NCI-H1105 (cell line): ENCODE measurements at places on chromosomes 1 and 21.

DNA sequence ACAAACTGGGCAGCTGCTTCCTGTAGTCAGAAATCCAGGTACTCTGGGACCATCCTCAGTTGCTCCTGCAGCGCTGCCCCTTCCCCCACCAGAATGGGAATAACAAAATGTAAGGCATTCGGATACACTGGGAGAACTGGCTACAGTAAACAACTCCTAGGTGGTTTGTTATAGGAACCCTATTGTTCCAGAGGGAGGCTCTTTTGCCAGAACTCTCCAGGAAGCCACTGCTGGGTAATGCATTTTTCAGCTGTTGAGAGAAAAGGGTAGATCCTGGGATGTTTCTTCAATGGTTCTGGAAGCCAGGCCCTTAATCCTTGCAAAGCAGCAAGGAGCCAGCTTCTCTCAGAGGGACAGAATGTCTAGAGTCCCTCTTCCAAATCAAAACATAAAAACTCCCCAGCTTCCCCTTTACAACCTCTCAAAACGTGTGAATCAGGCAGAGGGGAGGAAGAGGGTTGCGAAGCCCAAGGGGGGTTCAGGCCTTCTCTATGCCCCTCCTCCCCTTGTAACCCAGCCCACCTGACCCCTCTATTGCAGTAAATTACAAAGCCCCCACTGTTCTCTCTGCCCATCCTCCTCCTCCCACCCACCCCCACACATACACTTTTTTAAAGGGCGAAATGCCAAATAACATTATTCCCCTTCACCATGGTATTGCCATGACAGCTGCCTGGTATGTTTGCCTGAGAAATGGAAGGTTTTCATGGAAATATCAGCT lies 29.1 kb downstream of the PLPP3 start:
- no peak for DNase-seq

- DNase-seq = no peak
These were observed 154.6 kb downstream of the PLA2G4A start for GRCh38 chr1:186983327-186983726.

DNA sequence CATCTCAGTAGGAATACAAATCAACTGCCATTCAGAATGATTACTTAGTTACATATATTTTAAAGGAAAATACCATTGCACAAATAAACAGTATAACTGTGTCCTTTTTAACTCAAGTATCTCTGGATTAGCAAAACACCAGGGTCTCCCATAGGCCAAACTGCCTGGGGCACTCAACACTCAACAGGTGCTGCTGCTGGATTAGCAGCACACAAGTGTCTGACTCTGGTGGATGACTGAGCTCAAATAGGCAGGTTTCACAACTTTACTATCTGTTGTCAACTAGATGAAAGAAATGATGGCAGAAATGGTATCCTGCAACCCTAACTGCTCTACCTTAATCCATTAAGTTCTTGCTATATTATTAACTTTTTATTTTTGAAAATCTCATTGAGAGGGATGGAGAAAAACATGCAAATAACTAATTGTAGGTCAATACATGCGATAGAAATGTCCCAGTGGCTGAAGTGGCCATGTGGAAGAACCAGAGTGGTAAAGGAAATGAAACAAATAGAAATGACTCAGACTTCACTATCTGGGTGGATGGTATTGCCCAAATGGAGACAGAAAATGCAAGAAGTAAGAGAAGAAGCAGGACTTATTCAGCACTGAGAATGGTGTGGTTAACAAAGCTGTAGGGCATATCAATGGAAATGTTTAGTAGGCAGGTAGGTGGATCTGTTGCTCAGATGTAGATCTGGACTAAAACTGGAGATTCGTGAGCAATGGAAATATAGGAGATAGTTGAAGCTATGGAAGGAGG lies 90.8 kb upstream of the CCDC190 start:
- no peak for DNase-seq

GRCh38 chr1:185837711-185838110 lies 103.5 kb downstream of the HMCN1 start:
- DNase-seq = no peak

DNA sequence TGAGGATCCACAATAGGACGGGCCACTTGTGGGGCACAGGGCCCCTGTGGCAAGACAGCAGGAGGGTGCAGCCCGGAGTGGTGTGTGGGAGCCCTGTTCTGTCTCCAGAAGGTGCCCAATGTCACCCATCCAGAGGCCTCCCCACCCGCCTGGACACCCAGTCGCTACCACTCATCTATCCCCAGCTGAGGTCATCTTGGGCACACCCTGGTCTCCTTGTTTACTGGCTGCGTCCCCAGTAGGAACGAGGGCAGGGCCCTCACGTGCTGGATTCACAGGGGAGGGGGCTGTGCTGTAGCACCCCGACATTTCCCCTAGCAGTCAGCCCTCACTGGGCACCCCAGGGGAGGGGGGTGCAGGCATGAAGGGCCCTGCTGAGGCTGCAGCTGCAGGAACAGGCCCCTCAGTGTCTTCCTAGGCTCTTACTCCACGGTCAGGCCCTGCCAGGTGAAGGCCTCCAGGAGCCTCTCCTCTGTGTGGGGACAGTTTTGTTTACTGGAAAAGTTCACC lies 2.3 kb upstream of the TNNT2 start:
- DNase-seq = no peak

DNA sequence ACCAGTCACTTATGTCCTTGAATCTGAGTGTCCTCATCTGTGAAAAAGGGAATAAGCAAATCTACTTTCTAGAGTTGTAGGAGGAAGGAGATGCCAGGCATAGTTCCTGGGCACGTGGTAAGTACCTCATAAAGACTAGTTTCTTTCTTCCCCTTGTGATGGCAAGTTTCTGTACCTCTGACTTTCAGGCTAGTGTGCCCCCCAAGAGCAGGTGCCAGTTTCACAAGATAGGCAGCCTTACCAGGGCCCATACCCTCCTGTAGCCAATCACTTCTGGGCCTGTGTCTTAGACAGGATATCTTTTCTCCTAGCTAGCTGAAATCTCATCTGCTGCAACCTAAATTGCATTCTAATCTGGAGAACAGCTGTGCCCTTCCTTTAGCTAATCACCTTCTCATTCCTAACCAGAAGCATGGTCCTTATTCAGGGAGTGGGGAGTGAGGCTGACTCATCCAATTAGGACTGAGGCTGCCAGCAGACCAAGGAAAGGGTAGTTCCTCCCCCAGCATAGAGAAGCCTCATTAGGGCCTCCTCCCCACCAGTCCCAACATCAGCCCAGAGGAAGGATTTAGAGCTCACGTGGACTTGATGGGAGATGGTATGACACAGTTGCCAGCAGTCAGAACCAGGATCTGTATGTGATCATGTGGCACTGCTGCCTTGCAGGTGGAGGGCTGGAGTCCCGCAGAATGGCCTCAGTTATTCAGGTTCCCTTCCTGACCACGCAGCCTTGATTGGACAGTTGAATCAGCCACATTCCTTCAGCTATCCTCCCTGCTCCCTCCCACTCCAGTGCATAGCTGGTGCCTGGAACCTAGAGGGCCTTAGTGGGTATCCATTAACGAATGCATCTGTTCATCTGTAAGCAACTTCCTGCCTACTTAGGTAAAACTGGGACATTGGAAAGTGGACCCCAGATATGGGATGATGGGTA lies 7.9 kb downstream of the KLHDC8A start:
- DNase-seq = no peak

DNA sequence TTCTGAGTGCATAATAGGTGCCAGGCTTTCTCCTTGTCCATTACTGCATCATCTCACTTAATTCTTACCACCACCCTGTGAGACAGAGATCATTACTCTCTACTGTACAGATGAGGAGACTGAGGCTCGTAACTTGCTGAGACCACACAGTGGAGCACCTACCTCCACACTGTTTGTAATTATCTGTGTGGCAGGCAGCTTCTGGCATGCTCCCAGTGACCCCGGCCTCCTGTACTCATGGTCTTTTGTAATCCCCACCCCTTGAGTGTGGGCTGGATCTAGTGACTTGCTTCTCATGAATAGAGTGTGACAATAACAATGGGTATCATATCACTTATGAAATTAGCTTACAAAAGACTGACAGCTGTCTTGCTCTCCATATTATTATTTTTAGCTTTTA lies 407.3 kb downstream of the MATN1 start:
- no peak for DNase-seq

DNA sequence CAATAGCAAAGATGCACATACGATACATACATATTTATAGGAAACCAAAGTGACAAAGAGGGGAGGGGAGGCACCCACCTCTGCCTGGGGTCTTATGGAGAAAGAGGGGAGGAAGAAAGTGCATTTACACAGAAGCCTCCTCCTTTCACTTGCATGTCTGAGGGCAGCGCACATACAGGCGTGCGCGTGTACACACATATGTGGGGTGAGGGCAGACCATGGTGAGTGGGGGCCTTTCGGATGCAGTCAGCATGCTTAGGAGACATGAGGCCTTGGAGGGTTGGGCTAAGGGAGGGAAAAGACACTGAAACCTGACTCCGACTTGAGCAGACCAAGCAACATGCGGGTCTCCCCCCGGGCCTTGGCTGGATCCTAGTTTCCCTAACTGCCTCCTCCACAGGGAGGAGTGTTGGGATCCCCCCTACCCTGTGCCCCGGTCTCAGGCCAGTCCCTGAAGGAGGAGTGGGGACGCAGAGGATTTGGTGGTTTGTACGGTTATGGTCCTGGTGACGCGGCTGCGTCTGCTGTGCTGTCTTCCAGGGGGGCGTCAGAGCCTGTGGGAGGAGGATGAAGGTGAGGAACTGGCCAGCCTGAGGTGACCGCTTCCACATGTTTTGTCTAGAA lies 15.2 kb downstream of the LRRC71 start:
- DNase-seq = no peak

DNA sequence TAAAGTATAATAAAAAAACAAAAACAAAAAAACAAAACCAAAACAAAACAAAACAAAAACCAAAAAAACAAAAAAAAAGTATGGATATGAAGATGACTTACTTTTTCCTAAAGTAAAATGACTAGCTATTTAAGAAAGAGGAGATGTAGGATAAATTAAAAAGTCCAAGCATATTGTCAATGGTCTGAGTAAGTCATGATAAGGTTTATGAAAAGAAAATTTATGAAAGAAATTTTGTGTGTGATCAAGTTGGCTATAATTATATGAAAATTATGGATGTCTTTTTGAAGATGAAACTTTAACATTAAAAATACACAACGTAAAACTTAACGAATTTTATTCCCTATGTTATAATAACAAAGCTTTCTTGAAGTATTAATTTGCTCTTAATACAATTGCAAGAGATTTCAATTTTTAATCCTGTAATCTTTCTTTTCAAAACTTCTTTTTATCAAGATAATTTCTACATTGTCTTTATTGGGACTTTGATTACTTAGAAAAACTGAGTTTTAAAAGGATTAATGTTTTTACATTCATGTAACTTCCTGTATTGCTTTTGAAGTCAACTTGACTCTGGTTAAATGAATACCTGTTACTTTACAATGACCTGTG lies 200.9 kb upstream of the IVNS1ABP start:
- no peak for DNase-seq

DNA sequence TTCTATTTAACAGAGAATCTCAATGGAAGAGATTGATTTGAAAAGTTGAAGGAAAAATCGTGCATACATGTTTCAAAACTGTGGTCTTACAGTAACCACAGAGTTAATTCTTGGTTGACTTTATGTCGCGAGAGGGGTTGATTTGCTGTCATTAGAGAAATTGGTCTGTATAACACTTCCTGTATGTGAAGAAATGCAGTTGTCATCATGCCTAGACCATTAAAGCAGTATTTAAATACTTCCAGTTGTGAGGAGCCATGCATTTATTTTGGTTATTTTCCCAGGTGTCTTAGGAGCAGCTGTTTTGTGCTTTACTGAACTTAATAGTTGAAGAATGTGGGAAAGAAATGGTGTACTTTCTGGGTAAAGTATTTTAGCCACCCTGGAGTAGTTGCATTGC lies 76.2 kb downstream of the NFIA start:
- no peak for DNase-seq

DNA sequence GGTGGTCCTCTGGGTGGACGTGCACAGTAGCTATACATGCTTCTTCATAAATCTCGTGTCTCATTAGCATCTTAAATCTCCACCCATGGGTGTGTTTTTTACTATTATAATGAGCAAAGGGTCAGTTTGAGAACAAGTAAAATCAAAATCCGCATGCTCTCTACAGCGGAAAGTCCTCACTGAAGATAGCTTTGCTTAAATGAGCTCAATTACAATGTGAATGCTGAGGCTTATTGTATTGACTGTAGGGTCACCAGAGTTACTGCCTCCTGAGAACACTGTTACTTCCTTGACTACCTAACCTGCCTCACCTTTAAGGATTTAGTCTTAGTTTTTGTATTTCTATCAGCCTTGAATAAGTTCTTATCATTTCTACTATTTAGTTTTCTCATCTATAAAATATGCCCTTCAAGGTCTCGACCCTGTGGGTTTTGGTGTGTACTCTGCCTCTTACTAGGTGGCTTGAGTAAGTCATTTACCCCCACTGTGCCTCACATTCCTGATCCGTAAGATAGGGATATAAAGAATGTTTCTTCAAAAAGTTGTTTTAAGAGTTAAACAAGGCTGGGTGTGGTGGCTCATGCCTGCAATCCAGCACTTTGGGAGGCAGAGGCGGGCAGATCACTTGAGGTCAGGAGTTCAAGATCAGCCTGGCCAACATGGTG lies 7.9 kb downstream of the SLAMF7 start:
- no peak for DNase-seq

DNA sequence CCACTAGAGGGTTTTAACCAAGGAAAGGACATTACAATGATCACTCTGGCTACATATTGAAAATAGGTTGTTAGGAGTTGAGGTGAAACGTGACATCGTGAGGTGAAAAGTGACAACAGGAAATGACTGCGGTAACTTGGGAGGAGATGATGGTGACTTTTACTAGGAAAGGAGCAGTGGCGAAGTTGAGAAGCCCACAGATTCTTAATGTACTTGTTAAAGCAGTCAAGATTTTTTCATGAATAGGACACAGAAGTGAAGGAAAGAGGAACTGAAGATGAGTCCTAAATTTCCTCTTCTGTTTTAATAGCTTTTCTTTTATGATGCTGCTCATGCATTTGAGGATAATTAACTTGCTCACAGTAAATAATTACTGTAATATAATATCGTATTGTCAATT lies 59.5 kb downstream of the OMA1 start:
- no peak for DNase-seq

DNA sequence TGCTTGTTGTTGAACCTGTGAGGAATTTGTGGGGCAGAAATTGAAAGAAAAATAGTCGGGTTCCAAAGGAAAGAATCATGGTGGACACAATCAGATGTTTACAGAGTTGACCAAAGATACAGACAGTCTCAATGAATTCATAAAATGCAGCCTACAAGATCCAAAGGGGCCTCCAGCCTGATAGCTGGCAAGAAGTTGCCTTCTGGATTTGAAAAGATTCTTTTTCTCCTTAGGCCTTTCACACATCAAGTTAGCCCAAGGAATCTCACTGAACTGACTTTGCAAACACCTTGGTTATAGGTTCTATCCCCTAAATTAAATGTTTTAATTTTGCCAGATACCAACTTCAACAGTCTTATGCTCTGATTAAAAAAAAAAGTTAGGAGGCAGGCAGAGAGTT lies 21.5 kb downstream of the SLAMF1 start:
- DNase-seq = no peak

DNA sequence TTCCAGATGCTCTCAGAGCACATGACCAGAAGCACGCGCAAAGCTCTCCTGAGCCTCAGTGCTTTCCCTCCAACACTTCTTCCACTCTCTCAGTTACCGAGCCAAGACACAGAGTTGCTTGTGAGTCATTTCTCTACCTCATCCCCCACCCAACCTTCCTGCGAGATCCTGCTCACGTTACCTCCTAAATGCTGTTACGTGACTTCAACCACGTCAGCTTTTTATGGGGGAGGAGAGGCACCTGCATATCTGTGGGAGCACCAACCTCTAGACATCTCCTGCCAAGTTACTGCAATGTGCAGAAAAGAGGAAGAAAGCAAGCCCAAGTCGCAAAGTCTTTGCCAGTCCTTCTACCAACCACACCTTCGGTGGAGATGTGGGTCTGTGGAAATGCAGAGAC lies 27.2 kb upstream of the ERG start:
- no peak for DNase-seq
